ENCODE measurements at places on chromosomes 7 and 10. TPM values are rescaled to one million over a fixed set of nuclear protein-coding genes. Genes with fewer than 3 reads are reported as not detected.

The C10orf90 gene
- total RNA-seq: not detected

The ACSM6 gene
- not detected for total RNA-seq

The OPN1SW gene
- total RNA-seq: not detected

The ZP3 gene
- 0.32 TPM for total RNA-seq

The FAM237B gene
- not detected for total RNA-seq

The ENTPD1 gene
- total RNA-seq: 23.0 TPM

The CPED1 gene
- total RNA-seq: 0.22 TPM

The RASA4B gene
- total RNA-seq: 9.8 TPM

The NFE2L3 gene
- 28.4 TPM for total RNA-seq
